ENCODE measurements at places on chromosomes 1 and 21.

GRCh38 chr1:98019747-98020146 lies 98.9 kb upstream of the DPYD start:
- no peak for DNase-seq

GRCh38 chr1:175804561-175804960 lies 61.2 kb upstream of the TNR start:
- DNase-seq = no peak

GRCh38 chr1:44559330-44559729 lies 115.0 kb downstream of the TMEM53 start:
- no peak for DNase-seq

DNA sequence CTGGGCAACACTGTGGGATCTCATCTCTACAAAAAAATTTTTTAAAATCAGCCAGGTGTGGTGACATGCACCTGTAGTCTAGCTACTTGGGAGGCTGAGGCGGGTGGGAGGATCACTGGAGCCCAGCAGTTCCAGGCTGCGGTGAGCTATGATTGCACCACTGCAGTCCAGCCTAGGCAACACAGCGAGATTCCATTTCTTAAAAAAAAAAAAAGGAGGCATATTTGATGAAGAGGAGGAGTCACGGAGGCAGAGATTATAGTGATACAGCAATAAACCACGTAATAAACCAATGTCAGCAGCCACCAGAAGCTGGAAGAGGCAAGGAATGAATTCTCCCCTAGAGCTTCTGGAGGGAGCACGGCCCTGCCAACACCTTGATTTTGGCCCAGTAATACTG lies 4.0 kb downstream of the LIX1L start:
- DNase-seq = no peak

- no peak for DNase-seq
Observed at GRCh38 chr1:54299037-54299436, 99.1 kb downstream of the MRPL37 start.

GRCh38 chr1:58997060-58997411 lies 213.2 kb upstream of the JUN start:
- no peak for DNase-seq

- no peak for DNase-seq
Observed at GRCh38 chr1:6513320-6513801, 21.9 kb upstream of the PLEKHG5 start.

GRCh38 chr1:223189903-223190724 lies 47.1 kb upstream of the TLR5 start:
- no peak for DNase-seq

GRCh38 chr1:6988796-6989195 lies 203.5 kb downstream of the CAMTA1 start:
- DNase-seq = no peak

DNA sequence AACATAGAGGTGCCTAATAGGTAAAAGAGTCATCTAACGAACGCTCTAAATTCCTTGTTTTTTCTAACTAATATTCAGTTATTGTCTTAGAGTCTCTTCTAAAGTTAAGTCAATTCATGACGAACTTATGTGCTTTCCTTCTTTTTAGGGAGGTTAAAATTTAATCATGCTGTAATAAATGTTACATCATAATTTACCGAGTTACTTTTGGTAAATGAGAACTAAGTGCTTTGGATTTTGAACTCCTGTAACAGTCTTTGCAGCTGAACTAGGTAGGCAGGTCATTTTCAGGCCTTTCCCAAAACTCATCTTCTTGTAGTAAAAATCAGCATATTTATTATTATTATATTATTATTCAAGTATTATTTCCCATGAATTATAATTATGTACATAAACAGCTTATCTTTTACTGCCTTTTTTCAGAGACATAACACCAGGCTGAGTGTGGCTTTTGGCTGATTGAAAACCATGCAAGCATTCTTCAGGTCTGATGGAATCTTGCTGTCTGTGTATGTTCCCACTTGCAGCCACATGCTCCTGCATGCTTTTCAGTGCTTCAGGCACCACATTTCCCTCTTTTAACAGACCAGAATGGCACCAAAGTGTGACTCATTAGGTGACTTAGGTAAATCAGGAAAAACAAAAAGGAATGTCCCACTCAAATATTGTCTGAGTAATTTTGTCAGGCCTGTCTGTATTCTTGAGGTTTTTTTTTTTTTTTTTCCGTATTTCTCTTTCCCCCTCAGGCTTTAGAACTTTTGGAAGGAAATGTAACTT lies 81.0 kb upstream of the CD55 start:
- DNase-seq = peak; percentile 21

DNA sequence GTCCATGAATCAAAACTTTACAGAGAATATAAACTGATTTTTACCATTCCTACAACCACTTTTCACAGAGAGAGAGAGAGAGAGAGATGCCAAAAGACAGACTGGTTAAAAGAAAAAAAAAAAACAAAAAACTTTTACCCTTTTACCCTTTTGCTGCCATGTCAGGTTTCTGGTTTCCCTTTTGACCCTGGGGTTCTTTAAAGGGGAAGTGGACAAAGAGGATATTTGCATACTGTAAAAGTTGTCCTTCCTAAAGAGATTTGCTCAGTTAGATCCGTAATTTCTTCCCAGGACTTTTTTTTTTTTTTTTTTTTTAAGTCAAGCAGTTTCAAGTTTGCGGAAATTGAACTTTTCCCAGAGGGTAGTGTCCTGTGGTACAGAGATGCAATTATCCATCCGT lies 287.8 kb upstream of the RGS18 start:
- no peak for DNase-seq

DNA sequence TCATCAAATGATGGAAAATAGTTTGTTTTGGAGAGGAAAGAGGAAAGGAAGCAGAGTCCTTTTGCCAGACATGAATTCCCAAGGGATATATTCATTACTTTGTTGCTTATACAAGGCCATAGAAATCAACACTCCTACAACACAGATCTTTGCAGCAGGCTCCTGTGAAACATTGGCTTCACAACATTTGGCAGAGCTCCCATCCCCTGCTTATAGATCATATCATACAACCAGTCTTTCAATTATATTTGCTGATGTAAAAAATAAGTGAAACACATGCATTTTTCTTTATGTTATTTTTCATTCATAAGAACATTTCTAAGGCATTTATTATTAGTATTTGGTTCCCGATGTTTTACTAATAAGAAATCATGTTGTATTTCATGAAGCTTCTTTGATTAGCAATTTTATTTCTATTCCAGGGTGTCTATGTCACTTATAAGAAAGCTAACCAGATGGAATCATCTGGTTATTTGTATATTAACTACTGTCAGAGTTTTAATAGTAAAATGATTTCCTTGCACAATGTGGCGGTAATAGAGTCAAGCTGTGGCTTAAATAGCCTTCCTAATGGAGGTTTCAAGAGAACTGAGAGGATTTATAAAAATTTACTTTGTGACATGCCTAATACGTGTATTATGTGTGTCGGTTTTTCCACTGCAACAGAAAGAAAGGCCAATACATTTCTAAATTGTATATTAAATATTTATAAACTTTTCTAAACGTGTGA lies 470.3 kb upstream of the NCAM2 start:
- DNase-seq = no peak

GRCh38 chr1:2166254-2166653 lies 28.3 kb downstream of the FAAP20 start:
- no peak for DNase-seq

DNA sequence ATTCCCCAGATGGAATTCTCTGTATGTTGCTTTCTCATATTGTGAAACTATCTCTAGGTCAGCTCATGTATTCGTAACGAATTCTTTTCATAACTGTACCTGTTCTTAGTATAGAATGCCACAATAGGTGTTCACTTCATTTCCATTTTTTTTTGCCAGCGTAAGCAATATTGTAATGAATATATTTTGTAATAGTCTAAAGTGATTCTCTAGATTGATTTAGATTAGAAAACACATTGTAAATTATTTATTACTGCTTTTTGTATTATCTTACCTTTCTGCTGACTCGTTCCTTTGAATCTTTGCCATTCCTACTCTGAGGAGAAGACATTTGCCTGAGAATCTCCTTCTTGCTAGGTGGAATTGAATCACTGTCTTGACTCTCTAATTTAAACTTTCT lies 14.8 kb downstream of the PDC start:
- DNase-seq = no peak

Data from small intestine (tissue), 16 donors.